ENCODE measurements at places on chromosomes 11 and 22.

- no peak for DNase-seq
These were observed 12.1 kb upstream of the KCTD17 start for GRCh38 chr22:37039466-37039865.

GRCh38 chr11:66745356-66746235 is 16.6 kb upstream of the SPTBN2 start:
- peak; percentile 38 for DNase-seq

DNA sequence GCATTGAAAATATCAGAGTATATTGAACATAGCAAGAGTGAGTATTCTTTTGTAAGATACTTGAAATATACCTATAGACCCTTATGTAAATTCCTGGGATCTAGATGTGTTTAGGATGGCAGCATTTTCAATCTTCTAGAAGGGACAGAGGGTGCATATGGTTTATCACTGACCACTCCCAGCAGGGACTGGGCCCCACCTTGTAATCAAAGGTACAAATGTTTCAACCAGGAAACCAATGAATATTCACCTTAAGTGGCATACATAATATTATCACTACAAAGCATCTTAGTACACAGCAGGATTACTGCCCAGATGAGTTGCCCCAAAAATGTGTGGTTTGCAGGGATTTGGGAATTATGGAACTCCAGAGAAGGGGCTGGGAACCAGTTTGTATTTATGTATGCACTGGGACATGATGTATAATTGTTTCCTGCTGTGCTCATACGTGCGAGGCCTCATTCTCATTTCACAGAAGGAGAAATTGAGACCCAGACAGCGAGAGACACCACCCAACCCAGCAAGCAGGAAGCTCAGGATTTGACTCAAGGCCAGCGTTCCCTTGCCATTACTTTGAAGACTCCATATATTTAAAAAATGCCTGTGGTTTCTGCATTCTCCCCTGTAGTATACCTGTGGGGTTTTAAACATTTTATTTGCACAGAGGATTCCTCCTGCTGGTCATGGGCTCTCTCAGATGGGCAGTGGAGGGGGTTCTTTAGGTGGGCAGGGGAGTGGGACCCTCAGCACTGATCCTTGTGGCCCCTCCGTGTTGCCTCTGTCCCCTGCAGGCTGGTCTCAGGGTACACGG is 5.2 kb downstream of the APOL4 start:
- no peak for DNase-seq

DNA sequence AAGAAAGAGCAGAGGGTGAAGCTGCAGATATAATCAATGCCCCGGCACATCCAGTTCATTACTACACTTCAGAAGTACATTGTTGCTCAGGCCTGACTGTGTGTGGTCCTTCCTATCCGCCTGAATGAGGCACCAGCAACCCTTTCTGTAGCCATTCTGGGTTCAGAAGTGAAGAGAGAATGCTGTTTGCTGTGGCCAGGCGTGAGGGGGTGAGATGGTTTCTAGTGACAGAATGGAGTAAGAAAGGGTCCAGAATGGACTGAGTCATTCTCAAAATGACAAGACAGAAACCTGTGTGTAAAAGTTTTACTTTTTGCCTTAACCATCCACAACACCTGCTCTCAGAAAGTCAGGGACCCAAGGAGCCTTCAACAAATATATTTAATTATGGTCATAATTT is 334.8 kb downstream of the GUCY1A2 start:
- no peak for DNase-seq

- no peak for DNase-seq
These were observed 740.5 kb downstream of the BRD1 start for GRCh38 chr22:49087198-49087597.

GRCh38 chr11:119906376-119906775 is 177.4 kb upstream of the NECTIN1 start:
- no peak for DNase-seq

DNA sequence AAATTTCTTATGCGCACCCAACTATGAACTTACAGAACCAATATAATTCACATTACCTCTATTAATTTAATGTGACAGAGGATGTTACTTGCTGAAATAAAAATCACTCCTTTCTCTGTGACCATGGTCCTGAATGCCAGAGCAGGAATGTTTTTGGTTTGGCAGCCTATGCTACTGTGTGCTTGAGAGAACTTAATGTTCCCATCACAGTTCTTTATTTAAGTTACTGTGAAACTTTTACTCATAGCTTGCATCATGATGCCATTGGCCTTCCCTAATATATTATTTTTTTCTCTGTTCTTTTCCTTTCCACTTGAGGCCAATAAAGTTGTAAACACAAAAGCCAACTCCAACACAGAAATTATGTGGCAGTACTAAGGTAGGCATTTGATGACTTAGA is 142.2 kb downstream of the FAM76B start:
- DNase-seq, result no peak

DNA sequence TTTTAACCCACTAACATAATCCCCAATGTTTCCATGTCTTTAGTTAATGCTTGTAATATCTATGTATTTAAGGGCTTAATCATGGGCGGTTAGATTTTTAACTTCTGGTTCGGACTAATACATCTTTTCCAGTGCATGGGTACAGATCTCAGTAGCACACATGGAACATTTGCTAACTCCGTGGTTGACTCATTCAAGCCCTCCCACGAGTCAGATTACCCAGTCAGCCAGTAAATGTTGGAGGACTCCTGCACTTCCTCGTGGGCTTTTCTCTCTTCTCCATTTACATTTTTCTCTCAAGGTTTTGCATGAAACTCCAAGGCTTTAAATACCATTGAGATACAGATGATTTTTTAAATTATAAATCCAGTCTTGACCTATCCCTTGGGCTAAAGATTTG is 313.9 kb downstream of the ST3GAL4 start:
- DNase-seq, result no peak

DNA sequence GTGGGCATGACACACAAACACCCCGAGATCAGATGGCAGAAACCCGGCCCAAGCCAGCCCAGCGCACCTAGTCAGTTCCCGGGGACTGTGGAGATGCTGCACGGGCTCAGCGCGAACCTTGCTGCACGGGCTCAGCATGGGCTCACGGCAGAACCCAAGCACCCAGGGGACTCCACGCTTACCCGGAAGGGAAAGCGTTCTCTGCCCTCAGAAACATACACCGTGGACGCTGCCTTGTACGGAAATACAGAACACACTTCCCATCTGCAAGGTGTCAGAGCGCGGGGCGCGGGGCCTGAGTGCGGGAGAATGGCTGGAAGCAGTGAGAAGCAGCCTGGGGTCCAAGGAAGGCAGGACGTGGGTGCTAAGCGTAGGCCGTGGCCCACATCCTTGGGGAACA is 319.9 kb downstream of the NTM start:
- DNase-seq, result no peak

DNA sequence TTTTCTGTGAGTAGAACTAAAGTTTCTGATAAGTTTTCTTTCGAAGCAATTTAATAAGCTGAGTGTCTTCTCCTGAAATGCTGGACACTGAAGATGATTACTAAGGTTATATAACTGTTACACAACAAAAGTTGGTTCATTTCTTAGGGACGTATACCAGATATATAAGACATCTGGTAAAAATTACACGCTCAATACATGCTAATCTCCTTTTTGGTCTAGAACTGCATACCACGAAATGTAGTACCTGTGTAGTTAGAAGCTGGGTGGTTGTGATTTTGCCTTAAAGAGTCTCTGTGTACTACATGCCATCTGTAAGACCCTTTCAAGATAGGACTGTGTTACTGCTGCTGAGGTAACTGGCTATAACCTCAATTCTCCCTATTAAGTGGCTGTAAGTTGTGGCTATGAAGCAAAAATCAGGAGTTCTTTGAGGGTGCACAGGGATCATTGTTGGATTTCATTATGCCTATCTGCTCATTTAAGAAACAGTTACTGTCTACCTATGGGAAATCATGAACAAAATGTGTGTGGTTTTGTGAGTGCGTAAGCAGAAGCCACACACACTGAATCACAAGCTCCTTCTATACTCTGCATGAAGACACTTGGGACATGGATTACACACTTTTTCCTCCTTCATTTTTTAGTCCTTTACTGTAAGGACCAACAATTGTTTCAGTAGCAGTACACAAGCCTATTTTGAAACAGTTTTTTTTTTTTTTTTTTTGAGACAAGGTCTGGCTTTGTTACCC is 195.9 kb downstream of the SWAP70 start:
- DNase-seq, result no peak

DNA sequence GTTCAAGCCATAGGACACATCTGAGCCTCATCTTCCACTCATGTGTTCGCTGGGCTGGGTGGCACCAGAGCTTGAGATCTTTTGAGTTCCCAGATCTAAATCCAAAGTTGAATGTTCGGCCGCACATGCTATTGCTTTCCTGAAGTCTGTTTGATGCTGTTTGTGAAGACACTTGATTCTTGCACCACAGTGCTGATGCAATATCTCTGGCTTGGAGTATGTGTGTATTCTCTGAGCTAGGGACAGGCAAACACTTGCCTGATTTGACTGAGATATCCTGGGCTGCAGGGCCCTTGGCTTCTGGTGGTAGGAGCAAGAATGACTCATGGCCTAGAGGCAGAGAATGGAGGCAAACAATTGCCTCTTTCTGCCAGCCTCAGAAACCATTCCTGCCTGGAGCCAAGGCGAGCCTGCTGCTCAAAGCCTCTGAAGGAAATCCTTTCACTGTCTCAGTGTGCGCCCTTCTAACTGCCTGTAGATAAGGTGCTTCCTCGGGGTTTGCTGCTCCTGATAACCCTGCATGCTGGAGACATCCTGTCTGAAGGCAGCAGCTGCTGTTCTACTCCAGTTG is 73.0 kb downstream of the CYB5R2 start:
- DNase-seq, result no peak

Measured in CD4-positive, alpha-beta T cell treated with Interleukin-15 for 1 hour (primary cell).